Calu3 (cell line): ENCODE measurements at places on chromosomes 6 and 20.
A peak's percentile ranks its signal among the peaks of the same experiment; 100 is the strongest.

- DNase-seq = no peak
Observed at GRCh38 chr20:39289831-39290230, 327.7 kb downstream of the DHX35 start.

DNA sequence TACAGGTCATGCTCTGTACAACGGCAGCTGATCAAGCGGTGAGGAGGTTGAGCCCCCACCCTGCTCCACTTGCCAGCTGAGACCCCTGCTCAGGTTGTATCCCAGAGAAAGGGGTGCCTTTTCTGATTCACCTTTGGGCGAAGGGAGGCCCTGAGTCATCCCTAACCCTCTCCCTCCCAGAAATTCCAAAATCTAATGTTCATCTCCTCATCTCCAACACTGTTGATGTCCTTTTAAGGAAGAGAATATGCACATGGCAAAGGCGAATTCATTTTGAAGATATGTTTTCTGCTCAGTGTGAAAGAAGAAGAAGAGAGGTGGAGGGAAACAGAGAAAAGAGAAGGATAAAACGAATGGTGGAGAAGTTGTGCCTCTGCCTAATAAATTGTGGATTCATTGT lies 120.5 kb downstream of the SCML4 start:
- no peak for DNase-seq

DNA sequence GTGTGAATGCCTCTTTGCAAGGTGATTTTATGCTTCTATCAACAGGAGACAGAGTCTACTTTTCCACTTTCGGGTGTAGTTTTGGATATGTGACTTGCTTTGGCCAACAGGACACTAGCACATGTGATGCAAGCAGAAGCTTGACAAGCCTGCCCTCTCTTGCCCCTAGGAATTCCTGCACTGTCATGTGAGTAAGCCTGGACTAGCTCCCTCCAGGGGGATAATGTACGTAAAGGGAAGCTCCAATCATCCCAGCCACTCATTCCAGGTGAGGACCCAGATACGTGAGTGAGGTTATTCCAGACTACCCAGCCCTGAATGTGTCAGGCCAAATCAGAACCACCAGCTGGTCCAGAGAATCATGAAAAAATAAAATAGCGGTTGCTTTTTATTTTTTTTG lies 33.3 kb downstream of the BEND3 start:
- no peak for DNase-seq

GRCh38 chr20:43151901-43152300 lies 37.8 kb downstream of the PTPRT start:
- DNase-seq = no peak

DNA sequence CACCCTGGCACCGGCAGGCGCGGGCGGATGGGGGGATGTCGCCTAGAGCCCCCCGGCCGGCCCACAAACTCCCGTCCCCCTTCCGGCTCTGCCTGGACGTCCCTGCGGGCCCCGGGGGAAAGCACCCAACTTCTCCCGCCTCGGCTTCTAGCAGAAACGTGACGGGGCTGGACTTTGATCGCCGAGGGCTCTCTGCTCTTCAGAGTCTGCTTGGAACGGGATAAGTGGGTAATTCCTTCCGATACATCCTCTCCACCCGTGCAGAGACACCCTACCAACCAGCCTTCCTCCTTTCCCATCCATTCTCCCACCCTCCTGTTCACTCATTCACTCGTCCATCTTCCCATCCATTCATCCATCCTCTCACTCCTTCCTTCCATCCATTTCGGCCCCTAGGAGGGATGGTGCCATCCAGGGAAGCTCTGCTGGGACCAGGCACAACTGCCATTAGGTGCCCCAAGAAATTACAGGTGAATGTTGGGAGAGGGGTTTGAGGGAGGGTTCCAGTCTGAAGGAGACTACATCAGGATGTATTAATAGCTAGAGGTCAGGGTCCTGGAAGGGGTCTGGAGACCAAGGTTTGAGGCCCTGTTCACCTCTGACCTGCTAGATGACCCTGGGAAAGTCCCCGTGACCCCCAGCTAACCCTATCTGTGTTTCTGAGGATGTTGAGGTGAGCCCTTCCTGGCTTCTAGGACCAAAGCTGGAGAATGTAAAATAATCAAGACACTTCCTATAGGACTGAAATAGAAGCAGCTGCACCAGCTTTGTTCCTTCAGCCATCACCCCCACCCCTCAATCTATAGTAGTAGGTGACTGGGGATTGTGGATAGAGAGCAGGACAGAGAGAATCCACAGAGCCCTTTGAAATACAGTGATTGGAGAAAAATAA lies 538 bp downstream of the TTLL9 start:
- DNase-seq = no peak

- peak; percentile 90 for DNase-seq
Observed at GRCh38 chr6:105992315-105992961, 93.7 kb upstream of the PRDM1 start.

- DNase-seq = no peak
Observed at GRCh38 chr20:25608774-25609173, 15.0 kb downstream of the NANP start.

DNA sequence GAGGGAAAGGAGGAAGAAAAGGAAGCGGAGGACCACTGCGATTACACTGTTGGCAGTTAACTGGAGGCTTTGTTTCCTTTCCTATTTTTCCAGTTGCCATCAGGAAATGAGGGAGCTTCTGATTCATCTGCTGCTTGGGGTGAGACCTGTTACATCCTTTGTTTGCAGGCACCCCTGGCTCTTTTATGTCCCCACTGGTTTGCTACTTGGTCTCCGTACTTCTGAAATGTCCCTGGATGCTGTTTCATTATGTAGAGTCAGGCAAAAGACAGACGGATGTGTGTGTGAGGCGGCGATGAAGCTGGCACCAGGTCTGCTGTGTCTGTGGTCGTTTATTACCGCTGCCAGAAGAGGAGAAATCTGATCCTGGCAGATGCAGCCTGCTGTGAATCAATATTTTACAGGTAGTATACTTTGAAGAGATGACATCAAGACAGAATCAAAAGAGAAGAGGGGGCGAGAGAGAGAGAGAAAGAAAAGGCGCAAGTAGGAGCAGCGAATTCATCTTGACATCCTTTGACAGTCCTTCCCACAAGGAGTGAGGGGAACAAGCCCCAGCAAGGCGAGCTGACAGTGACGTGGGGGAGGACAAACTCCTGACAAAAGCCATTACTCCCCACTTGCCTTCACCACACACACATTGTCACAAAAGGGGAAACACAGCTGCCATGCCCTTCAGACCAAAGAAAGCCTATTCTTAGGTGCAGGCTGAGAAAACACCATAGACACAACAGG lies 145.9 kb upstream of the FBXL4 start:
- DNase-seq = no peak

GRCh38 chr20:56765172-56766073 lies 136.3 kb downstream of the TFAP2C start:
- no peak for DNase-seq

GRCh38 chr6:72283571-72283970 lies 338.3 kb upstream of the KCNQ5 start:
- DNase-seq = no peak

- DNase-seq = no peak
Observed at GRCh38 chr6:40719671-40720374, 132.7 kb upstream of the LRFN2 start.

DNA sequence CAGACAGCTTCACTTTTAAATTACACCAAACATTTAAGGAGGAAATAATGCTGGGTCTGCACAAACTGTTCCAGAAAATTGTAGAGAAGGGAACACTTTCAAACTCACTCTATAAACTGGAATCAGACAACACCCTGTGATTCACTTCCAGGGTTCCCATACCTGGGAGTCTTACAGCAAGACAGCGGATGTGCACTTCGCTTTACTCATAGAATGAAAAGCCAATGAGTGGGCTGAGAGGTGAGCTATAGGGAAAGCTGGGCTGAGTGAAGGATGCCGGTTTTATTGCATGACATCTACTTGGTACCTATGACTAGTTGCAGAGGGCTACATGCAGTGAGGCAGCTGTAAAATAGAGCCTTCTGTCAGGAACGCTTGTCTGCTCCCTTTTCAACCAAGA lies 152.1 kb downstream of the FNDC1 start:
- DNase-seq = no peak

GRCh38 chr6:56091159-56091869 lies 156.1 kb downstream of the COL21A1 start:
- peak; percentile 4 for DNase-seq

- no peak for DNase-seq
Observed at GRCh38 chr6:154614101-154614500, 103.6 kb upstream of the CNKSR3 start.

DNA sequence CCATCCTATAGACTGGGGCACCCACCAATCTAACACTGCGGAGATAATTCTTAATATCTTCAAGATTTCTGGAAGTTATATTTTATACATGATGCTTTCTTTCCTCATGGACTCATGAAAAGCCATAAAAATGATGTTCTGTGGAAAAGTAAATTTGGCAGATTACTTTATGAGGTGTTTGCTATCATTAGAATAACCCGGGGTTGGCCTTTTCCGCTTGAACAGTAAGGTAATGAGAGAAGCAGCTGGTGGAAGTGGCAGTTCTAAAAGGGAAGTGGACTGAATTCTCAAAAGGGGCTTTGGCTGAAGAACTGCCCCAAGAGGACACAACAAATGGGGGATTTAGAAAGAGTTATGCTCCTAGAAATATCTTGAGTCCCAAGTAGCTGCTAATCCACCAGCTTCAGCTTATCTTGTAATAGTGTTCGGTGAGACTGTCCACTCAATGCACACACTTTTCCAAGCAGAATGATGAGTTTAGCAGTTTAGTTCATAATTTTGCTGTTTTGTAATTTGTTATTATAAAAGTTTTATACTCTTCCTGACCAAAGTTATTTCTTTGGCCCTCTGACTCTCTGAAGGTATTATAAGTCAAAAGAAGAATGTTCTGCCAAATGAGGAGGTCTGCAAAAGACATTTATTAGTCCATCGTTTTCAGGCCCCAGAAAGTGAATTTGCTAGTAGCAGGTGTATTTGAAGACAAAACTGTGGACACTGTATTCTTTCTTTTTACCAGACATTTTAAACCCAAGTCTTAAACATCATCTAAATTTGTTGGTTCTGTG lies 2.9 kb downstream of the ISM1 start:
- no peak for DNase-seq

DNA sequence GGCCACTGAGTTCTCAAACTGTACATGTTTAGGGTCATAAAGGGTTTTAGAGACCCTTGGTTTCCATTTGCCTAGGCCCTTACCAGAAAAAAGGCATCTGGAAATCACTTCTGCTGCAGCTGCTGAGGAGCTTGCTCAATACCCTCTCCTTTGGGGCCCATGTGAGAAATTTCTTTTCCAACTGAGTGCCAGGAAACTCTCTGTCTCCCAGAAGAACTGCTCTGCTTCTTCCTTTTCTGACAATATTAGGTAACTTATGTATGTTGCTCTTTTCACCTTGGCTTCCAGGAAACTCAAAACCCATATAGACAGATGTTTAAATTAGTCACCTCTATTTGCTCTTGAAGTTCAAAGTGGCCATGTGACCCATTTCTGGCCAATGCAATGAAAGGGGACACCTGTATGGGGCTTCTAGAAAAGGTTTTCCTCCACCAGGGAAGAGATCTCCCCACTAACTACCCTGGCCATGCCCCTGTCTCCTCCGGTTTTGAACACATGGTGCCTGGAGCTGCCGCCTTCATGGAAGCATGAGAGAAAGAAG lies 121.6 kb downstream of the PREX1 start:
- no peak for DNase-seq

- DNase-seq = peak; percentile 54
Observed at GRCh38 chr6:75204959-75205775, 686 bp downstream of the COL12A1 start.

DNA sequence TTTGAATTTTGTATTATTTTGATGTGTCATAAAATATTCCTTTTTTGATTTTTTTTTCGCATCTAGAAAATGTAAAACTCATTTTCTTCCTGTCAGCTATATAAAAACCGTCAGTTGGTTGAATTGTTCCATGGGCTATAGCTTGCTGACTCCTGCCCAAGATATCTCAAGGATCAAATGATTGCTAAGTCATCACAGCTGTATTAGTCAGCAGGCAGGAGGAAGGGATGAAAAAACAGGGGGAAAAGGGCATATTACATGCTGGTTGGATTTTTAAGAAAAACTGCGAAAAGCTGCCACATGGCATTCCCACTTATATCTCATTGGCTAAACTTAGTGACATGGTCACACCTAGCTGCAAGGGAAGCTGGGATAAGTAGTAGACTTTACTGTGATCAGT lies 569.9 kb downstream of the BCKDHB start:
- no peak for DNase-seq

- peak; percentile 85 for DNase-seq
Observed at GRCh38 chr20:45798935-45799642, 7.3 kb downstream of the DNTTIP1 start.
